OCI-LY7 (cell line): ENCODE measurements at places on chromosomes 6 and 20.

DNA sequence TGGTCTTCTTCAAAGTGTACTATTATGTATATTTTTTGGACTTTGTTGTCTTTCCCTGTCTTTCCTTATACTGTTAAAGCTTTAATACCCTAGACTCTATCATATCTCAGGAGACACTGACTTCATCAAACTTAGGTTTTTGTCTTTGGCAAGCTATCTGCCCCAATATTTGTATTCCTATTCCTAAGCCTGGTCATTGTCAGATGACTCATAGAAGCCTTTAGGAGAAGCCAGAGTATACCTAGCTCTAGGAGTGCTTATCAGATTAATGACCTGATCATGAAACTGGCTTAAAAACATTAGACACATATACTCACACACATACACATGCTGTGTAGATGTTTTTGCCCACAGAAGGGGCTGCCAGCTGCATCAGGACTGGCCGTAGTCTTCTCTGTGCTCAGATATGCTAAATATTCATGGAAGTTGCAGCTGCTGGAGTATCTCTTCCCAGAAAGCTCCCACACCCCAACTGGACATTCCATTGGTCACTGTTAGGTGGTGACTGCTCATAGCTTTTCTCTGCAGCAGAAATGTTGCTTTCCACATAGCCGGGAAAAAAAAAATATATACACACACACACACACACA lies 102.0 kb downstream of the ANKS1A start:
- no peak for DNase-seq

- no peak for DNase-seq
These were observed 1073.0 kb upstream of the MAP3K7 start for GRCh38 chr6:91659891-91660290.

DNA sequence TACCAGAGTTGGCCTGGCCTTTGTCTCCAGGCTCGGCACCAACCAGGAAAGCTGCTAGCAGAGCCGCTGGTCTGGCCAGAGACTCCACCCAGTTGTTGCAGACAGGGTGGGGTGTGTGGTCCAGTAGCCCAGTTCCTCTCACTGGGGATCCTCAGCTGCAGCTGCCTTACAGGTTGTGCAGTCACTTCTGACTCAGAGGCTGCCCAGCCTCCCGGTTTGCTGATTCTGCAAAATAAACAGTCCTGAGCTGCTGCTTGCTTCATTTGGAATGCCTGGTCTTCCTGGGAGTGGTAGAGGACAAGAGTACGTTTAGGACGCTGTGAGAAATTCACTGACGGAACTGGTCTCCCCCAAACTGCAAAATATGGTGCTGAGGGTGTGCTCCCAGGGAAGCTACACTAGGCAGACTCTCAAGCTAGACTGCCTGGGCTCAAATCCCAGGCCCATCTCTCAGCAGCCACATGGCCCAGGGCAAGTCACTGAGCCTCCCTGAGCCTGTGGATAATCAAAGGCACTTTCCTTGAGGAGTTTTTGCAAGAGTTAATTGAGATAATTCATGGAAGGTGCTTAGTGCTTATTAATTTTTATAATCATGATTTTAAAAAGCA lies 246.1 kb downstream of the TFAP2C start:
- no peak for DNase-seq

DNA sequence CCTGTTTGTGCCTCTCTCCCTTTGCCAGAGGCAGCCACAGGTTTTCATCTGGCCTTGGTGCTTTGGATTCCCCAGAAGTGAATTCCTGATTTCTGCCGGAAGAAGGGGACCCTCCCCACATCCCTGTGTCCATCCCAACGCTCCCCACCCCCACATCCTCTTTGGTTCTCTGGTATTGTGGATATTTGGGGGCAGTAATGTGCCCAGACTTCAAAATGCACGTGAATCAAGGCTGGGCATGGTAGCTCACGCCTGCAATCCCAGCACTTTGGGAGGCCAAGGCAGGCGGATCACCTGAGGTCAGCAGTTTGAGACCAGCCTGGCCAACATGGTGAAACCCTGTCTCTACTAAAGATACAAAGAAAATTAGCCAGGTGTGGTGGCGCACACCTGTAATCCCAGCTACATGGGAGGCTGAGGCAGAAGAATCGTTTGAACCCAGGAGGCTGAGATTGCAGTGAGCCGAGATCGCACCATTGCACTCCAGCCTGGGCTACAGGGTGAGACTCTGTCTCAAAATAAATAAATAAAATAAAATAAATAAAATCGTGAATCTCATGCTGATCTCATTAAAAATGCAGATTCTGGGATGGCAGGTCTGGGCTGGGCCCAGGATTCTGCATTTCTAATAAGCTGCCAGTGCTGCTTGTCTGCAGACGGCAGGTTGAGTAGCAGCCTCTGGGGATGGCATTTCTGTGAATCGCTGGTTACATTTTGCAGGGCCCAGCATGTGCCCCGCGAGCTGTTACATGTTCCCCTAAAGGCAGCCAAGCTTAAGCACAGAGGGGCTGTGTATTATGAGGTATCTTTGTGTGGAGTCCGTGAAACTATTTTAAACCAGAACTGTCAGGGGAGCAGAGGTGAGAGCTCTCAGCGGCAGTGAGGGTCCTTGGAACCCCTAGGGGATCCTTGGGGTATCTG lies 49.0 kb downstream of the SYNJ2 start:
- DNase-seq, result no peak

- no peak for DNase-seq
These were observed 48.7 kb upstream of the FAM83D start for GRCh38 chr20:38877483-38877882.

- DNase-seq, result no peak
These were observed 67.5 kb upstream of the TFB1M start for GRCh38 chr6:155381673-155382337.

DNA sequence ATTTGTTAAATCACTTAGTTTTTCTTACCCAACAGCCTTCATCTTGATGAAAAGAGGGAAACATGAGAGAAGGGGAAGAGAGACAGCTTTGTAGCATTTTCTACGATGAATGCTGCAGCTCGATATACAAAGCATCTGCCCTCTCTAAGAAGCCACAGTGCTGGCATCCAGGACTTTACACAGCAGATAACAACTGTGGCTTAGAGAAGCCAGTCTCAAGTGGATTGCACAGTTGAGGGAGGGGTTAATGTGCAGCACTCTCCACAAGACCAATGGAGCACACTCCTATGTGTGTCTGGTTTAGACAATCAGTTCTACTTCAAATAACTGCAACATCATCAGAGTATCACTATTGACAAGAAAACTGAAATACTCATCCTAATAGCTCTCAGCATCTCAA lies 5.8 kb downstream of the C6orf120 start:
- DNase-seq, result peak; percentile 10

DNA sequence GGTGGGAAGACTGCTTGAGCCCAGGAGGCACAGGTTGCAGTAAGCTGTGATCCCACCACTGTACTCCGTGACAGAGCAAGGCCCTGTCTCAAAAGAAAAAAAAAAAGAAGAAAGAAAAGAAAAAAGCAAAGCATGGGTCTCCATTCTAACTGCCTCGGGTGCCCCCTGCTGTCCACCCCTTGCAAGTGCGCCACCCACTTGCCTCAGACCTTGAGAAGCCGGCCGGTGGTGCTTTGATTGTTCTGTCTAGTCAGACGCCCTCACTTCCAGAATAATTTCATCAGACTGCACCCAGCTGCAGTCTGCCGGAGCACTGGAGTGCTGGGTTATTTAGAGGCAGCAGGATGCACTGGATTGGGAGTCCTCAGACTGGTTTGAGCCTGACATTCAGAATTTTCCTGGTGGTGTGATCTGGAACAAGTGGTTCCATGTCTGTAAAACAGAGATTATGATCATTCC lies 17.6 kb upstream of the TM9SF4 start:
- DNase-seq, result peak; percentile 83

- no peak for DNase-seq
These were observed 340.5 kb upstream of the SYNCRIP start for GRCh38 chr6:85983032-85983659.

DNA sequence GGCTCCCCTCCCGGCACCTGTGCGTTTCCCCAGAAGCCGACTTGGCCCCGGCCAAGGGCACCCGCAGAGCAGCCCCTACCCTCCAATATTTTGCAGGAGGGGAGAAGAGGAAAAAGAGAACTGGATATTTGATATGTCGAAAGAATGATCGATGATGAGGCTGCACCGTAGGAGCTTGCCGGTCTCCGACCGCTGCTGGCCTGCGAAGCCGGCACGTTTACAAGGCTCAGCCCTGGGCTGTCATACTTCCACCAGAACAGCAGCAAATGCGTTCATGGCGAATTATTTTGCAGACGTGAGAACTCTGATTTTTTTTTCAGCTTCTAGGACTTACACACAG lies 296.7 kb downstream of the TFAP2C start:
- DNase-seq, result no peak

GRCh38 chr20:48684501-48685041 lies 143.2 kb downstream of the PREX1 start:
- no peak for DNase-seq

GRCh38 chr6:45737331-45738056 lies 278.2 kb downstream of the CLIC5 start:
- no peak for DNase-seq

- DNase-seq, result no peak
These were observed 168.5 kb upstream of the SIM1 start for GRCh38 chr6:100633096-100633777.

DNA sequence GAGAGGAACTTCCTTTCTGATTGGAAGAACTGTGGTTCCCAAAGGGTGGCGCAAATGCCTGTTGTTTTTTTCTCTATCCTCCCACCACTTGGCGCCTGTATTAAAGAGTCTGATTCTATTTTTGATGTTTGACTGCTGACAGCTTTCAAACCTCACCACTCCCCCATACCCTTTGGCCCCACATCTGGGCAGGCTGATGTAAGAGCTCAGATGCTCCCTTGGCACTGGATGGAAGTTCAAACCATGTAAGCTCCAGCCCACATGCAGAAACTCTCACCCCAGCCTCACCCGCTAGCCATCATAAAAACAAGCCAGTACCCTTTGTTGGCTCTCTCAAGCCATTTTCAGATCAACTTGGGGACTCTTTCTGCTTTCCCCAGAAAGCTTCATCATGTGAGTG lies 20.0 kb upstream of the TMEM14A start:
- DNase-seq, result no peak

DNA sequence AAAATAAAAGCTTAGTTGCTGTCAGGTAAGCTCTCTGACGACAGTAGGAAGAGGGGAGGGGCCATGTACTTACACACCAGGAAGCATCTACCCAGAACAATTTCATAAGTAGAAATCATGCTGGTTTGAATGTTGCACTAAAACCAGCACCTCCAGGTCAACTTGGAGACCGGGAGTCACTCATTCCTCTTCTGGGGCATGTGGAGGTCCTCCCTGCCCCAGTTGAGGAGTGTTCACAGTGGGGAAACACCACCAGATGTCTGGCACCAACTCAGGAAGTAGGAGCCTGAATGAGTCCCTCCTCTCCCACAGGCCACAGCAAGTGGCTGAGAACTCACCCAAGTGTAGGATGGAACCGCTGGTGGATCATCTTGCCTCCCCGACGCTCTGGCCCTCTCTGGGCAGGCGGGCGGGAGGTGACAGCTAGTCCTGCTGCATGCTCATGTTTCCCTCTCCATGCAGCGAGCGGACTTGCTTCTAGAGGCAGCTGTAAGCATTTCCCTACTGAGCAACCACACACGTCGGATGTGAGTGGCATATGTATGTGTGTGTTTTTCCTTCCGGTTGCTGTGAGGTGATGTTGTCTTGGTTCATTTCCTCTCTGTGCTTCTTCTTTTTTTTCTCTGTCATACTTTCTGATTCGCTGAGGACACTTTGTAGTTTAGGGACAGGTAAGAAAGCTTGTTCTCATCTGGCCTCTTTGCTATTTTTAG lies 149.5 kb upstream of the NEDD9 start:
- DNase-seq, result peak; percentile 83

DNA sequence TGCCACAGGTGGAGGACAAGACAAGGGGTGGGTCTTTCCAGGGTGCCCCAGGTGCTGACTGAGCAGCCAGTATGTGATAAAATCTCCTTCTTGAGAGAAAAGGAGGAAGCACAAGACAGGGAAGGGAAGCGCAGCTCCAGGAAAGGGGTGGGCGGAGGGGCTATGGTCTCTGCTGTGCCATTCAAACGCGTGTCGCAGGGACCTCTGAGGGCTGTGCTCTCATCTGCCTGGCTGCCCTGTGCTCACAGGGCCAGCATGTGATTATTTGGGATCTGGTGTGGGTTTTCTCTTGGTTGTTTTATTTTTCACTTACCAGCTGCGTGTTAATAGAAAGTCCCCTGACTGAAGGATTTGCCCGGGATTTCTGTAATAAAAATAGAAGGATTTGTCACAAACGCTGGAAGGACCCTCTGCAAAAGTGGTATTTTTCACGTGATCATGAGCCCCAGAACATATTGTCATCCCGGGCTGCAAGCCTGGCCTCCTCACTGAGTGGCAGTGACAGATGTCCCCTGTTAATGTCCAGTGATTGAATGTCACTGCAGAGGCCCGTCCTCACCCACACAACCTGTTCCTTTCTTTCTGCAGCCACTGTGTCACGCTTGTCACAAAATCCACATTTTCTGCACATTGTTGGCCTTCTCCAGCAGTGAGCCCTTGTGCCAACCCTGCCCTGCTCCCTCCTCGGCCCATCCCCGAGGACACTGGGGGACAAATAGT lies 35.0 kb upstream of the VSX1 start:
- no peak for DNase-seq

- DNase-seq, result no peak
These were observed 169.2 kb downstream of the OR2B2 start for GRCh38 chr6:27742833-27743573.

DNA sequence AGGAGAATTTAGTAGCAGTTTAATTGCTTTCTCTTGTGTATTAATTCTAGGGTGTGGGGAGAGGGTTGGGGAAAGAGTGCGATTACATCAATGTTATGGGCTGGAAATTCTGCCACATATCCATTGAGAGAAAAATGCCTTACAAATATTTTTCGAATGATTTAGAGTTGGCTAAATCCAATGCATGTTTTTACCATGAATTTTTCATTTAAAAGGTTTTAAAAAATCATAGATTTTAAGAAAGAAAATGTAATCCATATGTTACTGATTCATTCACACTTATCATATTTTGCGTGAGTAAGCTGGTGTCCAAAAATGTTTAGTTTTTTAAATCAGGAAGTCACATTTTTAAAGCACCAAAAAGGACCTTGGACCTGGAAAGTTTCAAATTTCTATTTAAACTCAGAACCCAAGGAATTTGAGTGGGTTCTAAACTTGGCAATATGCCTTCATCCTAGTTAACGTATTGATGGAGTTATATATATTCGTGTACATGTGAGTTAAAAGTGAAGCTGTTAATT lies 627.4 kb upstream of the CITED2 start:
- no peak for DNase-seq

GRCh38 chr20:2381303-2381702 lies 602 bp downstream of the TGM6 start:
- DNase-seq, result no peak
